Activated naive CD8-positive, alpha-beta T cell treated with anti-CD3 and anti-CD28 coated beads, Interleukin-2, amount 10 ng/mL, durations not matched to agents 7 days and 5 days (primary cell): ENCODE measurements at places on chromosomes 5 and 9. TPM values are rescaled to one million over a fixed set of nuclear protein-coding genes. Genes with fewer than 3 reads are reported as not detected.

The PCDHGB3 gene
- total RNA-seq: 0.44 TPM

DNA sequence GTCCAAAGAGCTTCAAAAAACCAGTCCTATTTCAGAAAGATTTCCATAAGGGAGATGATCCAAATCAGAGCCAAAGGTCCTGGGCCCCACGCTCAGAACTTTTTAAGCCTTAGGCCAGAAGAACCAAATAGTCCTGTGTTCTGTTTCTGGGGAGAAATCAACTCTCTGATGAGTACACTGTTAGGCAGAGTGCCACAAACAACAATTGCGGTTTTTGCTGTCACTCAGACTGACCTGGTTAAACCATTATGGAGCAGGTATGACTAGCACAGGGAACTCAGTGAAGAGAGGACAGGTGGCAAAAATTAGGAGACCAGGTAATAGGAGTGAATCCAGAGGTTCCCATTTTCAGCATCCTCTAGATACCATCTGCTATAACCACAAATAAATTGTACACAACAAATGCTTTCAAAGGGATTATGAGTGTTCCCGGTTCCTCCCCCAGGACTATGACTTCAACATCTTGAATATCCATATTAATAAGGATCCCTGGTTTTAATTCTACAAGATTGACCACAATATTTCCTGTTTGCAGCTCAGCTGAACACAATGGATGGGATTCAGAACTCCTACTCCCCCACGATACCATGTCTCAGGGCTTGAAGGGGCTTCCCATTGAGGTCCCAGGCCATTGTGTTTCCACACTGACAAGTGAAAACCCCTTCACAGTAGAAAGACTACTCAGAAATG, 52.1 kb upstream of the FREM1 start:
- DNase-seq: no peak

GRCh38 chr9:70998962-70999361, 122.5 kb downstream of the TRPM3 start:
- DNase-seq: no peak

DNA sequence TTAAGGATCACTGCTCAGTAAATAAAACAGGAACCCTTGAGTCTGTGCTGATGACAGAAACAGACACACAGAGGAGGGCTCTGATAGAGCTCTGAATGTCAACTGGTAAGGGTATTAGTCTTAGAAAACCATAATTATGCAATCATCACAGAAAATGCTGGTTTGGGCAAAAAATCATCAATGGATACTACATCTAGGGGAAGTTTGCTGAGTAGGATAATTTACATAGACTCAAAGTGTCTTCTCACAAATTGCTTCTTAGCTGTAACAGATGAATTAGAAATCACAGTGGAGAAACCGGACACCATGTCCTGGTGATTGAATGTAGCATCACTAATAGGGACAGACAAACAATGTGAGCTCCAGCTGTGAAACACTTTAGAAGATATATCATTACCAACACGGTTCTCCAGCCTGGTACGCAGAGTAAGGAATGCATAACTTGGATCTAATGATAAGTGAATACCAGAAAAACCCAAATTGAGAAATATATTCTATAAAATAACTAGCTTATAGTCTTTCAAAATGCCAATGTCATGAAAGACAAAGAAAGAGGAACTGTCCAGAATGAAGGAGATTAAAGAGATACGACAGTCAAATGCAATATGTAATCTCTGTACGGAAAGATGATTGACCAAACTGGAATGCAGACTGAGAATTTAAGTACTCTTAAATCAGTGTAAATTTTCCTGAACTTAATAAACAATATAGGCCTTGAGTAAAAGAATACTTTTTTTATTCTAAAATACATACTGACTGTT, 17.3 kb downstream of the CHD1 start:
- DNase-seq: no peak

GRCh38 chr5:10874541-10874940, 113.5 kb upstream of the DAP start:
- no peak for DNase-seq

The PCDHB6 gene
- not detected for total RNA-seq

GRCh38 chr9:98479449-98479848, 224.0 kb upstream of the TBC1D2 start:
- no peak for DNase-seq

GRCh38 chr9:79357616-79358015, 214.1 kb upstream of the TLE4 start:
- no peak for DNase-seq

The PWWP2A gene
- 26.2 TPM for total RNA-seq

- no peak for DNase-seq
These were observed 226.1 kb downstream of the NR3C1 start for GRCh38 chr5:143177263-143177983.
